ENCODE measurements at places on chromosomes 13 and 19.

DNA sequence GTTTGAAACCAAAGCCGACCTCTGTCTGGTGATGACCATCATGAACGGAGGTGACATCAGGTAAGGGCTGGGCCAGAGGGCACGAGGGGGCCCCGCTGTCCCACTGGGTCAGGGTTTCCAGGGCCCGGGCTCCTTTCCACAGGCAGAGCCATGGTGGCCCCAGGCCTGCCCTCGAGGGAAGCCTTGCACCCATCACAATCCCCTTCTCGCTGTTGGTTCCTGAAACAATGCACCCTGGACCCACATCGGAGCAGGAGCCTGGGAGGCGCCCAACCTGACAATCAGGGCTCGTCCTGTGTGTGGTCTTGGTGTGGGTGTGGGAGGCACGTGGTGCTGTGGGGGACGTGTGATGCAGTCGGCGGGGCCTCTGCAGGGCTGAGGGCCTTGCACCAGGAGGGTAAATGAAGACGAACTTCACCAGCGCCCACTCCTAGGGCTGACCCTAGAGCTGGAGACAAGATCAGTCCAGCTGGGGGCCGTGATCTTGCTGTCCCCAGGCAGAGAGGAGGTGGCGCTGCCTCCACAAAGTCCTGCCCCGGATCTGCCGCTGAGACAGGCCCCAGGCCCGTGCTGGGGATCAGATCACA lies 2.8 kb downstream of the GRK1 start:
- no peak for DNase-seq

GRCh38 chr13:47409778-47410177 lies 512.9 kb upstream of the HTR2A start:
- no peak for DNase-seq

DNA sequence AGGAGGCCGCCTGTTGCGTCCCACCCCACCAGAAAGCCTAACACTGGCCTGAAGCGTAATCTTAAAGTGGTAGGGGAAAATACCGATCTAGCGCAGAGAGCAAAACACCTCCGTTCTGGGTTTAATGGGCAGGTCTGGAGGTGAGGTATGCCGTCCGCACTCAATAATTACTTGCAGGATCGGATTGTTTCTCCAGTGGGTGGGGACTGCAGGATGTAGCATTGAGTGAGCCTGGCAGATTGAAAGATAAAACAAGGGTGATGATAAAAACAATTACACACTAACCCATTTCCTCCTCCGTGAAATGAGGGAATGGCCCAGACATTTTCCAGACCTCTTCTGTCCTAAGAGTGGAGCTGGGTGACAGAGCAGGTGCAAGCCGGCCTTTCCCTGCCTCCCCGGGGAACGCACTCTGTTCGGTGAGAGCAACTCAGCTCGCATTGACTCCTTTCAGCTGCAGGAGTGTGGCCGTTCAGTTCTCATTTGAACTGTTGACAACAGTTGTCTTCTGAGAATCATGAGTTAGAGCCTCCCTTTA lies 110.2 kb upstream of the DOCK9 start:
- DNase-seq: peak; percentile 54

DNA sequence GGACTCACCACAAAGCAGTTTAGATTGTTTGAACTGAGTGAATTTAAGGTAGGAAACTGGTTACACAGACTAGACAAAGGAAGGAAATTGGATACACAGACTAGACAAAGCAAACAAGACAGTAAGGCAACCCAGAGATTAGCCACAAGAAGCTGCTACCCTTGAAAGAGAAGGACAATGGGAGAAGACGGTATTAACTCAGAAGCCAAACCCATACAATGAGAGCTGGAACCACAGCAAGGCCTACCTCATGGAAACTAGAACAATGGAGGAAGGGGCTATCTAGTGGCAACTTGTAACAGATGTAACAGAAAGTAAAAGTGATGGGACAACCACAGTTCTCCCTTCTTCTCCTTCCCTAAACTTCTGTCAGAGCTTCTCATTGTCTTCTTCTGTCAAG lies 410.9 kb upstream of the SPRY2 start:
- no peak for DNase-seq

DNA sequence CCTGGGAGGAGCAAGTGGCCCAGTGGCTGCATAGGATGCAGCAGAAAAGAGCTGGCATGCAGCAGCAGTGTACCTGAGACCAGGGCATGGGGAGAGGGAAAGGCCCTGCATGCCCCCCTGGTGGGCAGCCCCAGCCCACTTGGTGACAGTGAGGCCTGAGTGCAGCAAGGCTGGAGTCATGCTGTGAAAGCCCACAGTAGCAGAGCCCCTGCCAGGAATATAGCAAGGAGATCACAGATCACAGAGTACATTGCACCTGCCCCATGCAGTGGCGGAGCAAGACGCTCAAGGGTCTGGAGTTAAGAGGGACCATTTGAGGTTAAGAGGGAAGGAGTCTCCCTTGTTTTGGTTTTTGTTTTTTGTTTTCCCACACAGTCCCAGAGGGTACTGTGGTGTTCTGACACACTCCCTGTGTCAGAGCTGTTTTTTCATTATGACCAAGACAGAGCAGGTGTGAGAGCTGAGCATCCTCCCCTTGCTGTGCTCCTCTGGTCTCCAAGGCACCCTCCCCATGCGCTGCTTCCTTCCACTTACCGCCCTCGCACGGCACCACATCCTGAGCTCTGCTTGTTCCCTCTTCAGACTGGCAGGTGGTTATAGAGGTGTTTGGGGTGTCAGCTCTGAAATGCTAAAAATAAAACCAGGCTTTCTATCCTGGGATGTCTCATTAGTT lies 85.0 kb upstream of the UBL3 start:
- peak; percentile 10 for DNase-seq

DNA sequence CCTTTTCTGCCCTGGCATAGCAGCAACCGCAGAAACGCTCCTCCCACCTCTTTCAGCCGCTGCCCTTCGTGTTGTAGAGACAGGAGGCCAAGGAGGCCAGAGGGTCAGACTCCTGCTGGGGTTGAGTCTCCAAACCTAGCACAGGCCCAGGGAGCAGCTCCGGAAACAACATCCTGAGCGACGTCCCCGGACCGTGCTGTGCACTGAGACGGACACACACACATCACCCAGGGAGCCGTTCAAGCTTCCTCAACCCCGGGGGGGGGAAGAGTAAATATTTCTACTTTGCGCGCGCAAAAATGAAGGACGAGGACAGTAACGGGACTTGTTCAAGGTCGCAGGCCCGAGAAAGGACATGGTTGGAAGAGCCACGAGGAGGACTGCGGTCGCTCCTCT lies 657 bp downstream of the ZNF550 start:
- peak; percentile 21 for DNase-seq

- DNase-seq: no peak
Observed at GRCh38 chr19:900302-901111, 7.2 kb downstream of the RNU6-9 start.

GRCh38 chr13:77056382-77056781 lies 29.4 kb upstream of the FBXL3 start:
- no peak for DNase-seq

GRCh38 chr13:51437550-51438127 lies 15.2 kb downstream of the INTS6 start:
- DNase-seq: no peak

DNA sequence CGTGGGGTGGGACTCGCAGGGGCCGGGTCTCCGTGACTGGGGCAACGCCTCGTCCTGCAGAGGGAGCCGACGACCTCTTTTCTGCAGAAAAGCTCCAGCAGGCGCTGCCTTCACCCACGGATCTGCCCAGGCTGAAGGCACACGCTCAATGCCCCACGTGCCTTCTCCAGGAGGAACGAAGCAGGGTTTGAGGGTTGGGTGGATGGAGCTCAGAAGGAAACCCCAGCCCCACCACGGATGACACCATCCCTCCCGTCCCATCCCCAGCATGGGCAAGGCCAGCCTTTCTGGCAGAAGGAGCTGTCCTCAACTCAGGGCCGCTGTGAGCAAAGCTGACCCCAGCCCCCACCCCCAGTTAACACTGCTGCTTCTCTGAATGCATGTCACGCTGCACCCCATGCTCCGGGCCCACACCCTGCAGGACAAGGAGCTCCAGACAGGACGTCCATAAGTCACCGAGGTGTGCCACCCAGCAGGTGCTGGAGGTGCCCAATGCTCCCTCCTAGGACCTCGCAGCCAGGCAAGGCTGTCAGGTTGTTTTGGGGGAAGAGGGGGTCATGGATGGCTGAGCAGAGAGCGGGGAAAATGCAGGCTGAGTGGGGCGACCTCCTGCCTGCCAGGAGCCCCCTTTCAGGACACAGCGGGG lies 7.4 kb downstream of the C19orf25 start:
- DNase-seq: peak; percentile 50

- DNase-seq: no peak
Observed at GRCh38 chr13:50162001-50162400, 146.8 kb downstream of the KCNRG start.

GRCh38 chr13:99553033-99553432 lies 51.8 kb downstream of the TM9SF2 start:
- DNase-seq: no peak

GRCh38 chr19:54460230-54461005 lies 3.2 kb downstream of the LENG9 start:
- DNase-seq: no peak

- DNase-seq: peak; percentile 75
Observed at GRCh38 chr13:24670961-24671381, 9.2 kb upstream of the ATP12A start.

DNA sequence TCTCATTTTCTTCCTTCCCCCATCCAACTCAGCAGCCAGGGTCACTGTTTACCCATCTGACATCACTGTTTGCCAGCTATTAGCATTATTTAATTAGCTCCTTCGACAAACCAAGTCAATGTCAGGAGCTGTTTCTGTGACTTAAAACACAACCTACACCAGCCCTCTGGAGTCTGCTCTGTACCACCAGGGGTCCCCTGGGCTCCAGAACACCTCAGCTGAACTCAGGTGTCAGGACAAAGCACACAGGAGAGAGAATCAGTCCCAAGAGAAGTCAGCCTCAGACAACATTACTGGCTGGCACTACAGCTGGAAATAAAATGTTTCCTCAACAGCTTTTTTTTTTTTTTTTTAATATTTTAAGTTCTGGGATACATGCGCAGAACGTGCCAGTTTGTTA lies 45.1 kb downstream of the DCLK1 start:
- DNase-seq: peak; percentile 2

GRCh38 chr13:72561791-72562190 lies 165.6 kb downstream of the MZT1 start:
- no peak for DNase-seq

GRCh38 chr13:94030415-94031119 lies 448.9 kb downstream of the DCT start:
- DNase-seq: no peak

DNA sequence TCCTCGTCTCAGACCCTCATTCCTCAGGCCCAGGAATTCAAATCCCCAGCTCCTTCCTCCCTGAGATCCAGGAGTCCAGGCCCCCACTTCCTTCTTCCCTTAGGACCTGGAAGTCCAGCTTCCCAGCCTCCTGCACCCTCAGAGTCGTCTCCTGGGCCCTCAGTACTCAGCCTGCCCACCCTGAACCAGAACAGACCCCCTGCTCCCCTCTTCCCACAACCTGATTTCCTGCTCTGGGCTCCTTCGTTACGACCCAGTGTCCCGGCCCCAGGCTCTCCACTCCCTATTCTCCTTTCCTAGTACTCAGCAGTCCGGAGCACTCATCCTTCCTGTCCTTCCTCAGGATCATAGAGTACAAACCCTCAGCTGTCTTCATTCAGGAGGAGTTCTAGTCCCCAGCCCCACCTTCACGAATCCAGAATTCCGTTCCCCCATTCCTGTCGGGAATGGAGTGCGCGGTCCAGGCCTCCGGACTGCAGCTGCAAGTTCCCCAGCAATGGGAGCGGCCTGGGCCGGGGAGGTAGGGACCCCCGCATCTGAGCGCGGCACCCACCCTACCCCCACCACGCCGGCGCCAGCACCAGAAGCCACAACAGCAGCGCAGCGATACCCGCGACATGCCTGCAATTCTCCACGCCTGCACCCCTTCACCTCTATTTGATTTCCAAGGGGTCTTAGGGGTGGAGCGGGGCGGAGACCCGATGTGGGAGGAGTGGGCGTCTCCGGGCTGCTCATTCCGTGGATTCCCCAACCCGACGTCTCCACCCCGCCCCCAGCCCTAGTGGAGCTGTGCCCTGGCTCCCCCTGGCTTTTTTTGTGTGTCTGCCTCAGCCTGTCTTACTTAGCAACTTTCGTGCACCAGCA lies 12.7 kb downstream of the EGLN2 start:
- DNase-seq: no peak

GRCh38 chr19:2171349-2172145 lies 7.8 kb downstream of the DOT1L start:
- DNase-seq: peak; percentile 72

DNA sequence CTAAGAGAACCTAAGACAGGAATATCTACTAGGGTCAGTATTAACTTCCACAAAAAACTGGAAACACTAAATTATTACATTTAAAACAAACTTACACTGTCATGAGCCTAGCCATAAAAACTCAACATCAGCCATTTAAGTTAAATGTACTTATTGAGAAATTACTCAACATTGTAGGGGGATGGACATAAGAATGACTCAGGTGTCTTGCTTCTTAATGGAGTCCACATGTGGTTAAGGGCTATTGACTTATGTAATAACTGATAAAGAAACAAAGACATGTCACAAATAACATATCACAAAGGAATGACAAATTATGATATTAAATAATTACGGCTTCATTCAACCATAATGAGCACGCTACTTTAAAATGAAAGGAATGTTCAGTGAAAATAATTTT lies 36.2 kb downstream of the CLDN10 start:
- no peak for DNase-seq

GRCh38 chr19:51196181-51196580 lies 28.7 kb upstream of the CD33 start:
- no peak for DNase-seq

GRCh38 chr19:35395382-35396199 lies 24.7 kb downstream of the GPR42 start:
- no peak for DNase-seq

DNA sequence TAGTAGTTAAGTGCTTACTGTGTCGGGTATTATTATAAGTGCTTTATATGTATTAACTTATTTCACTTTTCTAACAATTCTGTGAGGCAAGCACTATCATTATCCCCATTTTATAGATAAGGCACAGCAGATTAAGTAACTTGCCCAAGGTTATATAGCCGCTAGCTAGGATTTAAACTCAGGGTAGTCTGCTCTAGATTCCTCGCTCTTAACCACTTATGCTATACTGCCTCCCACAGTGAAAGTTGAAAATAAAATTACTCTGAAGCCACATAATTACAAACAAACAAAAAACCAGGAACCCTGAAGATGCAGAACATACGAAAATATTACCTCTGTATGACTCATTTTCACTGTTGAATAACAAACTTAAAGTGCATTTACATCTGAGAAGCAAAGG lies 3.9 kb downstream of the TEX30 start:
- no peak for DNase-seq

GRCh38 chr13:53151336-53152056 lies 122.9 kb downstream of the OLFM4 start:
- peak; percentile 82 for DNase-seq

GRCh38 chr13:76762721-76763120 lies 123.5 kb downstream of the KCTD12 start:
- no peak for DNase-seq

- DNase-seq: no peak
Observed at GRCh38 chr13:57630661-57631595, 616 bp upstream of the PCDH17 start.

- DNase-seq: peak; percentile 38
Observed at GRCh38 chr19:55254625-55254977, 4.2 kb downstream of the PPP6R1 start.
